ENCODE measurements at places on chromosomes 6 and 20.

DNA sequence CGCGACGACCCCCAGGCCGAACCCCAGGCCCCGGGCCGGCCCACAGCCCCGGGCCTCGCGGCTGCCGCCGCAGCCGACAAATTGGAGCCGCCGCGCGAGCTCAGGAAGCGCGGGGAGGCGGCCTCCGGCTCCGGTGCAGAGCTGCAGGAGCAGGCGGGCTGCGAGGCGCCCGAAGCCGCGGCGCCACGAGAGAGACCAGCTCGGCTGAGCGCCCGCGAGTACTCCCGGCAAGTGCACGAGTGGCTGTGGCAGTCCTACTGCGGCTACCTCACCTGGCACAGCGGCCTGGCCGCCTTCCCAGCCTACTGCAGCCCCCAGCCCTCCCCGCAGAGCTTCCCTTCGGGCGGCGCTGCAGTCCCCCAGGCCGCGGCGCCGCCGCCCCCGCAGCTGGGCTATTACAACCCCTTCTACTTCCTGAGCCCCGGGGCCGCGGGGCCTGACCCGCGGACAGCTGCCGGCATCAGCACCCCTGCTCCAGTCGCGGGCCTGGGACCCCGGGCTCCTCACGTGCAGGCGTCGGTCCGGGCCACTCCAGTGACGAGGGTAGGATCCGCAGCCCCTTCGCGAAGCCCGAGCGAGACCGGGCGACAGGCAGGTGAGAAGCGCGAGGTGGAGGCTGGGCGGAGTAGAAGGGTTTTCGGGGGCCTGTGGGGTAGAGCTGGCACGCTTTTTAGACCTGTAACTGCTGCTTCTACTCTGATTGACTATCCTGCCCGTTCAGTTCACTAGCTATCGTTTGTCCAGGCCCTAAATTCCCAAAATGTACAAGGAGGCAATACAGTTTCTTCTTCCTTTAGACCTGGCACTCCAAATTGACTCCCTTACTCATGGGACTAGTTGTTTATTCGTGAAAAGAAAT, 654 bp downstream of the FAM8A1 start:
- DNase-seq = peak; percentile 57

GRCh38 chr6:131101911-131102680, 33.2 kb upstream of the AKAP7 start:
- DNase-seq = peak; percentile 66

GRCh38 chr6:43334466-43335095, 26.0 kb upstream of the CRIP3 start:
- peak; percentile 82 for DNase-seq

- DNase-seq = no peak
These were observed 138.8 kb upstream of the JARID2 start for GRCh38 chr6:15106958-15107643.

GRCh38 chr6:147579667-147580066, 71.2 kb downstream of the SAMD5 start:
- no peak for DNase-seq

GRCh38 chr6:79076160-79076559, 1.9 kb downstream of the PHIP start:
- peak; percentile 37 for DNase-seq

- DNase-seq = no peak
These were observed 17.5 kb upstream of the MOCS1 start for GRCh38 chr6:39951716-39952115.

DNA sequence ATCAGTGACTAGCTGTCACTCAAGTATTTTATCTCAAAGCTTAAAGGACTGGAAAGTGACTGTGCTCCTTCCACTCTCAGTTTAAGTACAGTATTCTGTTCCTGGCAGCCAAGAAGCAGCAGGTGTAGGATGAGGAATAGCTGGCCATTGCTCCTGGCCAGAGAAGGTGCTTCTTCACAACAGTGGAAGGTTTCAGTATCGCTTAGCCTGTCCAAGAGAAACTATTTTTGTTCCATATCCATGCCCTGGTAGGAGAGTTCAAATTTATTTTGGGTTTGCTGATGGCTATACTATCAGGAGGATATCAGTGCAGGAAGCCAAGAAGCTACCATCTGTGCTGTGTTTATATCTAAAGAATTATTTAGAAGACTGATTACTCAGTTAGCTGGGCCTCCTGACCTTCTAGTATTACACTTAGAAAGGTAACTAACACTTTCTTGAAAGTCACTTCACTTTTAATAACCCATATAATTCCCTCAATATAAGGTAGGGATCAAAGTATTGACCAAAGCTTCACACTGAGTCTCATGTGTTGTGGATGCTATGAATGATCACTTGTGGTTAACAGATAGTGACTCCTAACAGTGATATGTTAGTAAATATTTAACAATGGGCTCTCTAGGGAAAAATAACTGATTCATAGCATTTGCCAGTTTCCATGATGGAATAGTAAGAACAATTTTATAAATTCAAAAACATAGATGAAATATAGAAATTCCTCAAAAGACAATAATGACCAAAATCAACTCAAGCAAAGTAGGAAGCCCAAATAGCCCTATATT, 99.9 kb downstream of the AIG1 start:
- peak; percentile 63 for DNase-seq

- DNase-seq = peak; percentile 23
These were observed 192.0 kb upstream of the IMPG1 start for GRCh38 chr6:76264468-76264867.

GRCh38 chr6:1574083-1574761, 35.5 kb upstream of the FOXC1 start:
- DNase-seq = no peak

DNA sequence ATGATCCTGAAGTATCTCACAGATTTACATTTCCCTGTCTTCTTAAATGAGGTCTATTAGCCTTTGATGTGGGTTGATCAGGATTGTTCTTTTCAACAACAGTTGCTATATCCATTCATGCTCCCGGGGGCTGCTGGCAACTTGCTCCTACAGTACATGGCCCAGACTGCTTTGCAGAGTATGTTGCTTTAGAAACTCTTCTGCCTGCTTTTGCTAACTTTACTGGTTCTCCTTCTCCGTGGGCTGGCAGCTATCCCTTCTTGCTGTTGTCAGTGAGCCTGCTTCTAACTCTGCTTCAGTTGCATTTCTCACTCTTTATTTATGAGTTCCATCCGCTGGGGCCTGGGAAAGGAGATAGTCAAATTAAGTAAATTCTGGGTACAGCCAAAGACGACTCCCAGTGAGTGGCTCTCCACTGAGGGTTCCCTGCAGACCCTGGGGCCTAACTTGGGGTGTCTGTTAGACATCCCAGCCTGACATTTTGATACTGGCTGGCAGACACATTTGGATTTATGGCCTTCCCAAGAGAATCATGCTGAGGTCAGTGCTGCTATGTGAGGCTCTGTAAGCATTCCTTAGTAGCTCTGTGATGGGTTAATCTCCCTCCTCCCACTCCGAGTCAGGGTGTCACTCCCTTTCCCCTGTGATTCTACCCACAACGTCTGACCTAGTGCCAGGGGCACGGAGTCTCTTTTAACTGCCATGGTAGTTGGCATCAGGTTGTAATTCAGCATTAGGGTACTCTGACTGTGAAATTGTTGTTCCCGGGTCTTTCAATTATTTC, 73.6 kb downstream of the SLX4IP start:
- DNase-seq = peak; percentile 44

- no peak for DNase-seq
These were observed 401.2 kb upstream of the BTBD3 start for GRCh38 chr20:11516448-11516847.

- DNase-seq = no peak
These were observed 5.4 kb downstream of the PTPN1 start for GRCh38 chr20:50515471-50516106.

DNA sequence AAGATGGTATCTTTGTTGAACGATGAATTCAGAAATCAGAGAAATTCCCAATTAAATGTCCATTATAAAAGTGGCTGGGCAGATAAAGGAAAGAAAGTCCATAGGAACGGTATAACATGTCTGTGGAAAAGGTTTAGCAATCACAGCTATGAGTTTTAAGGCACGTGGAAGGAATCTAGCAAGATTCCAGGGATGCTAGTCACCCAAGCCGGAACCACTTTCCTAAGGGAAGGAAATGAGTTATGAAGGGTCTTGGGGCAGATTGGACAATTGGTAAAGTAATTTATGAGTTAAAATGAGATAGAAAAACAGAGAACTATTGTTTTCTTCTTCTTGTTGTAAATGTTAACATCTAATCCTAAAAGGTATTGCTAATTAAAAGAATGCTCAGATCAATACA, 384.8 kb downstream of the ADGRB3 start:
- DNase-seq = peak; percentile 92

DNA sequence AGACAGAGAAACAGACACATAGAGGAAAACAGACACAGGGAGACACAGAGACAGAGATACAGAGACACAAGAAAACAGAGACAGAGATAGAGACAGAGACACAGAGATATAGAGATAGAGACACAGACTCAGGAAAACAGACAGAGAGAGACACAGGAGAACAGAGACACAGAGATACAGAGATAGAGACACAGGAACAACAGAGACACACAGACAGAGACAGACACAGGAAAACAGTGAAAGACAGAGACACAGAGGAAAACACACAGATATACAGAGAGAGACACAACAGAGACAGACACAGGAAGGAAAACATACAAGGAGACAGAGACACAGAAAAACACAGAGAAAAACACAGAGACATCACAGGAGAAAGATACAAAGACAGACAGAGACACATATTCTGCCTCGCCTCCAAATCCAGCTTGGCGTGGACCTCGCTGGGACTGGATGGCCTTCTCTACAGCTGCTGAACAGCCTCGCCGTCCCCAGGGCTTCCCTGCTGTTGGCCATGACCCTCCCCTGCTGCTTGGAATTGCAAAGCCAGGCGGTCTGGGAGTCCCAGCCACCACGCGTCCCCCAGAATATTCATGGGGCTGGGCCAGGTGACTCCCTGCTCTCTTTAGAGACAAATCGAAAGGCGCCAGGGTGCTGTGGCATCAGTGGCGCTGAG, 36.8 kb downstream of the NTSR1 start:
- DNase-seq = no peak

GRCh38 chr6:164887660-164888059, 421.7 kb downstream of the C6orf118 start:
- no peak for DNase-seq

GRCh38 chr6:34393191-34393965, 909 bp upstream of the NUDT3 start:
- DNase-seq = no peak

- DNase-seq = no peak
These were observed 117.9 kb downstream of the SGK1 start for GRCh38 chr6:134199848-134200606.

DNA sequence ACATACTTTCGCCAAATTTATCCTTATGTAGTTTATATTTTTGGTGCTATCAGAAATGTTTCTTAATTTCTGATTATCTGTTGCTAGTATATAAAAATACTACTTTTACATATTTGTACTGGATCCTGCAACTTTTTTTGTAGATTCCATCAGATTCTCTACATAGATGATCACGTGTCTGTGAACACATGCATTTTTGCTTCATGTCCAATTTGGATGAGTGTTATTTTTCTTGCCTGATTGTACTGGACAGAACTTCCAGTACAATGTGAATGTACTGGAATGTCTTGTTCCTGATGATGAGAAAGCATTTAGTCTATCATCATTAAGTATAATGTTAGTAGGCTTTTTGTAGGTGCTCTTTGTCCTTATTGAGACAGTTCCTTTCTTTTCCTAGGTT, 25.0 kb upstream of the SSR1 start:
- DNase-seq = no peak

GRCh38 chr6:75418233-75418632, 75.4 kb downstream of the FILIP1 start:
- peak; percentile 72 for DNase-seq

GRCh38 chr6:153210083-153210482, 79.0 kb upstream of the RGS17 start:
- DNase-seq = peak; percentile 47

GRCh38 chr20:7375905-7376304, 564.4 kb downstream of the HAO1 start:
- peak; percentile 52 for DNase-seq

GRCh38 chr6:20575125-20575524, 40.9 kb downstream of the CDKAL1 start:
- no peak for DNase-seq

GRCh38 chr20:25315418-25316210, 67.7 kb downstream of the PYGB start:
- peak; percentile 65 for DNase-seq

- DNase-seq = peak; percentile 97
These were observed 419 bp upstream of the SNHG17 start for GRCh38 chr20:38435555-38435939.

DNA sequence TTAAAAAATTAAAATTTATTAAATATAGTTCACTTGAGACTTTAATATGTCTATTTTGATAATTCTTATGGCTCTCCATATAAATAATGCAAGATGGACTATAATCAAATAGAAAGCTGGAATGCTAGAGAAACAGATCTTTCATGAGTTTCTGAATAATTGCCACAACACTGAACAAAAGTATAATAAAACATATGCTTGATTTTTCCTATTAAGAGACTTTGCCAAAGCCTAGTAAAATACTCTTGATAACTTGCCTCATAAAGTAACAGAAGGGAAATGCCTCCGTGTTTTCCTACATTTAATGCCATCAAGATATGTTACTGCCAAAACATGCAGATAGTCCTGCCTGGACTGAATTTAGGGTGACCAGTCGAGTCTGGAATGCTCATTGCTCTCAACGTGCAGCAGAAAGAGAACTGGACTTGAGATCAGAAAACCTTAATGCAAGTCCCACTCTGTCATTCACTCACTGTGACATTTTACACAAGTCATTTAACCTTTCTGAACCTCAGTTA, 153.2 kb downstream of the AIG1 start:
- no peak for DNase-seq

Data from ELR (cell line).